Activated CD4-positive, alpha-beta T cell treated with anti-CD3 and anti-CD28 coated beads for 4 hours (primary cell): ENCODE measurements at places on chromosomes 13 and 19.

DNA sequence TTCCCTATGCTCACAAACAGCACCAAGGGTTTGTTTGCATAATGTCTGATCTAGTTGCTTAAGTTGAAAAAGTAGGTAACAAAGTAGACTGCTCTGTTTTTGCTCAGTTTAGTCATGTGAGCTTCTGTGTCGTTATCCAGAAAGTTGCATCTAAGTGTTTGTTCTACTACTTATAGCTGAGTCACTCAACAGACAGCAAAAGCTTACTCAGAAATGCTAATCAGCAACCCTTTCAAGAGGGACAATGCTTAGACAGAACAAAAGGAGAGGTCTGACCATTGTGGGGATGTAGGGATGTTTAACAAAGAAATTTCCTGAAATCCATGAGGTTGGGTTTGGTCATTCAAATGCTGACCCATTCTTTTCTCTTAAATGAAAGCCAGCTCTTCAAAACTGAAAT lies 106.4 kb downstream of the ATP8A2 start:
- no peak for DNase-seq

- no peak for DNase-seq
Observed at GRCh38 chr13:110297766-110298504, 9.0 kb downstream of the COL4A1 start.

DNA sequence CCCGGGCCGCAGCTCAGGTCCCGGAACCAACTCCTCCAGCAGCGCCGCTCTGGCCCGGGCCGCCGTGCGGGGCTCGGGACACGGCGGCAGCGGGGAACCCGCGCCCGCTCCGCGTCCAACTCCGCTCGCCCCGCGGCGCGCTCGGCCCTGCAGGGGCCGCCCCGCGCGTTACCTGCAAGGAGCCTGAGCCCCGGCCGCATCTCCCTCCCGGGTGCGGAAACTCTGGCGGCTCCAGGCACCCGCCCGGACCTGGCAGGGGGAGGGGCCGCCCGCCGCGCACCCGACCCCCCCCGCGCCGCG lies at the start of gene TMTC4:
Gene TMTC4, minus strand, starts transcription at position 224 of the 300 bp plus-strand sequence. CDS start 4,433 bp downstream, outside the sequence.
- no peak for DNase-seq

DNA sequence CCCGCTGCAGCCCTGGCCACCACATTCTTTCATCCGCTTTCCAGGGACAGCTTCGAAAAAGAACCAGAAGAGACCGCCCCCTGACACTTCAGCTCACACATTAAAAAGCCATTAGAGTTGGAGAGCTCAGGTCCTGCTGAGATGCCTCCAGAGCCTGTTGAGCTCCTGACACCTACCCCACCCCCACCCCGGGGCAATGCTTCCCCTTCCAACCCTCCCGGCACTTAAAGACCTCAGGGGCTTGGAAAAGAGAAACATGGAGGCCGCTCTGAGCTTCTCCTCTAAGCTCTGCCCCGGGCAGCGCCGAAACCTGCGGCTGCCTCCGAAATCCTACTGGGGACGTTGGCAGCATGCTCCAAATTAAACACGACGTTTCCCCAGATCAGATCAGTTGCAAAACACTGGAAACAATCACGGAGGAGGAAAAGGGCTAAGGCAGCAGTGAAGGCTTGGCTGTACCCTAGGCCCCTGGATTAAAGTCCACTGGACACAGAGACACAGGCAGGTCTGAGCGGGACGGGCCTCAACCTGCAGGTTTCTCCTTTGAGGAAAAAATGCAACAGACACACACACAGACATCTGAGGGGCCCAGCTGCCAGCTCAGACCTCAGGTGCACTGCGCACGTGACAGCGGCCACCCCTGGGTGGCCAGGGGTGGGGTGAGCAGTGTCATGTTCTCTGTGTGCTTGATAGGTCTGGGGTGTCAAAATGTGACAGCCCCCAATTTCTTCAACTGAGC lies 9.6 kb downstream of the SH3GL1 start:
- no peak for DNase-seq

GRCh38 chr13:79936368-79937136 lies 404.4 kb downstream of the SPRY2 start:
- DNase-seq, result no peak

GRCh38 chr19:3683405-3684053 lies 16.7 kb downstream of the PIP5K1C start:
- DNase-seq, result no peak

- DNase-seq, result no peak
Observed at GRCh38 chr19:21581646-21582240, 76.3 kb downstream of the ZNF429 start.

GRCh38 chr13:65881561-65882155 lies 1348.5 kb downstream of the PCDH9 start:
- DNase-seq, result no peak

DNA sequence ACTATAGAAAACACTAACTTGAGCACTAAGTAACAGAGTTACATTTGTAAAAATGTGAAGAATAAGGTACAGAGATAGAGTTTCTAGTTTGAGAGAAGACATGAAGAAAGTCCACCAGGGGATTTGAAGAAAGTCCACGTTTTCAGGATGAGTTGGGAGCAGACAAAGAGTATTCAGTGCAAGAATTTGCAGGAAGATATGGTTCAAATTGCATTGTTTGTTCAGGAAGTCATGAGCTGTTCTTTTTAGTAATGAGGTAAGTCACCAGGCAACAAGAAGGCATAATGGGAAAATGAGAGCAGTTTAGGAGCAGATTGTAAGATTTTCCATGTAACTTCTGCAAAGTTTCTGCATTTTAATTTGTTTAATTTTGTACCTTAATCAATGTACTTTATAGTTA lies 618.0 kb downstream of the DACH1 start:
- no peak for DNase-seq

- DNase-seq, result no peak
Observed at GRCh38 chr19:13920940-13921747, 15.1 kb downstream of the CC2D1A start.

- DNase-seq, result no peak
Observed at GRCh38 chr19:31527443-31527842, 178.2 kb upstream of the TSHZ3 start.

DNA sequence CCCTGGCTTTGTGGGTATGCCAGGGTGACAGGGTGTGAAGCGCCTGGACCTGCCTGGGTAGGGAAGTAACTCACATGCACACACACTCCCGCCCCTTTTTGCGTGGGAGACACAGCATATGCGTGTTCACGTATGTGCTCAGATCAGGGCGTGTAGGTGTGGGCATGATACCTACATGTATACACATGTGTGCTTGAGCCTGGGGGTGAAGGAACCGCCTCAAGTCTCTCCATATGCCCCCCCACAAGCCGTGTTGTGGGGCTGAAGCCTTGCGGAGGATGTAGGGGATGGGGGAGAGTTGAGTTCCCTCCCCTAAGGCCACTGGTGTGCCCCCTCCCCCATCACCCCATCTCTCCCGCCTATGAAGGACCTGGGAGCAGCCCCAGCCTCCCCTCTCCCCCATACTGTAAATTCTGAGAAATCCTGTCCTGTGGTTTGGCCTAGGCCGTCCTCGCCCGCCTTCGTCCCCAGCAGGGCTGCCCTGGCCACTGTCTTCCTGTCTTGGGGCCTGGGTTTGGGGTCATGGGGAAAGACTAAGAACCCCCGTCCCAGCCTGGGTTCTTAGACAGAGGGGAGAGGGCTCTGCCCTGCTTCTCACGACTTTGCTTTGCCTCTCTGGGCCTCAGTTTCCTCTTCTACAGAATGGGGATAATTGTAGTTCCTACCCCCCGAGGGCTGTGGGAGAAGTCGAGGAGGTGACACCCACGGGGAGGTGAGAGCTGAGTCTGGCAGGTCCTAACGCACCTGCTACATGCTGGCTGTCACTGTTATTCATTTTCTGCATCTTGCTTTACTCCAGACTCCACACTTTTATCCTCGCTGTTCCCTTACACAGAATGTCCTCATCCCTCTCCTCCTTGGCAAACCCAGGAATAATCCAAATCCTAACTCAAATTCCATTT lies 14.3 kb downstream of the ACTL9 start:
- no peak for DNase-seq

- DNase-seq, result no peak
Observed at GRCh38 chr13:27028683-27029480, 142.7 kb downstream of the USP12 start.

DNA sequence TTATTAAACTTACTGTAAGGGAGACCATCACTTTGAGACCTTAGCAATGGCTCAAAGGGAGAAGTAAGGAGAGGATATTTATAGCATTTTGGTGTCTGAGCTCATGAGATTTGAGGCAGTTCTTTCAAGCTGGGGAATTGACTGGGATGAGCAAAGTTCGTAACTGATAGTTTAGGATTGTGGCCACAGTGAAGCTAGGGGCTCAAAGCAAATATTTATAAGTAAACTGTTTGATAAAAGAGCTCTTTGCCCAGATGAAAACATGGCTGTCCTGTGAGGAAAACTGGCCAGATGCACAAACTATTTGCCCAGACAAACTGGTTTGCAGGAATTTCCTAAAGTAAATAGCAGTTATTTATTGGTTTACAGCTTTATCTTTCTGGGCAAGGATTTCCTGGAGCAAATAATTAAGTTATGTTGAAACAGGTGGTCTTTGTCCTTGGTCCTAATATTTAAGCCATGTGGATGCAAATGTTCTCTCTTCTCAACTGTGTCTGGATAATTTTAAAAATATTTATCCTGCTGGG lies 59.7 kb upstream of the TMTC4 start:
- no peak for DNase-seq

- DNase-seq, result no peak
Observed at GRCh38 chr13:31168736-31169135, 7.0 kb upstream of the HSPH1 start.

- DNase-seq, result no peak
Observed at GRCh38 chr13:89783221-89783755, 1564.2 kb upstream of the MIR17HG start.

GRCh38 chr13:76693086-76693485 lies 193.1 kb downstream of the KCTD12 start:
- no peak for DNase-seq

DNA sequence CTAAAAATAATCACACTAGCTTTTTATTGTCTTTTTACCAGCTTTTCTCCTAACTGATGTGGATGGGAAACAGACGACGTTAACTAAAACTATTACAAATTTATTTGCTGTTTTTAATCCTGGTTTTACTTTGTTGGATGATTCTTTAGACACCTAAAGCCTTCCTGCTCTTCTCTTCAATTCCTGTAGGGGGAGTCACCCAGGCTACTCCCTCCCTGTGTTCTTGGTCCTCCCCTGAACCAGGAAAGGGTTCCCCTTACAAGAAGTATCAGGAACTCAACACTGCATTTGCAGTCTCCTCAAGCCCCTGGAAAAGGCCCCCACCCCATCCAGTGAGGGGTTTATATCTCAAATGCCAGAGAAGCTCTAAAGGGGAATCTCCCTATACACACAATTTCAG lies 206.1 kb downstream of the SUCLA2 start:
- DNase-seq, result no peak

- DNase-seq, result no peak
Observed at GRCh38 chr19:4979211-4979807, 10.4 kb downstream of the KDM4B start.

DNA sequence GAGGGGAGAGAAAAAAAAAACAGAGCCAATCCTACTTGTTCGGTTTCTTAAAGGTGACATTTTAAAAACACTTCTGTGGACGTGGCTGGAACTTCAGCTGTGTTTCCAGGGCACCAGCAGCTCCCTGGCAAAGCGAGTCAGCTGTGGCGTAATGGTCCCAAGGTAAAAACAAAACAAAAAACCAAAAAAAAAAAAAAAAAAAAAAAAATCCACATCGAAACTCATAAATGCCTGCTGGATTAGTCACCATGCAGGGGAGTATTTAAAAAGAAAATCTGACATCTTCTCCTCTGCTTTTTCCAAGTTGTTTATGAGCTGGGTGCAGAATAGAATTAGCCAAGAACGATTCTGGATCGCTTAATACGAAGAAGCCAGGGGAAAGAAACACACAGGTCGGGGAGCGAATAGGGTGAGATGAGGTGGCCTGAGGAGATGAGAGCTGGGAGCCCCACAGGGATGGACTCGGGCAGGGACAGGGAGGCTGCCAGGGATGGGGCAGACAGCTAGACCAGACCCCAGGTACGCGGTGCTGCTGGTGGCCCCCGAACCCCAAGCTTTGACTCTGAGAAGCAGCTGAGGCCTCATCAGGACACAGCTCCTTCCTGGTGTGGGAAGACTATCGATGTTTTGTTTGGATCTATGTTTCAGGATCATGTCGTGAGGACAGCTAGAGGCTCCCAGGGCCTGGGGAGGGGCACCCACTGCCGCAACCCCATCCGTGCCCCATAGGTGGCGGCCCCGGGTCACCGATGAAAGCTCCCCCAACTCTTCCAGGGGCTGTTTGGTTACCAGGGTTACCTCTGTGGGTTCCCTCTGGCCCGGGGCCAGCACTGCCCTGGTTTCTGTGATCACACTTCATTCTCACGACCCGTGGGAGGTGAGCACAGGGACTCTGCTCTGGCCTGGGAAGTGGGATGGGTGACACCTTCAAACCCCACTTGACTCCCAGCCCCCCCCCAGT lies 3.1 kb upstream of the CTXN1 start:
- DNase-seq, result peak; percentile 53

DNA sequence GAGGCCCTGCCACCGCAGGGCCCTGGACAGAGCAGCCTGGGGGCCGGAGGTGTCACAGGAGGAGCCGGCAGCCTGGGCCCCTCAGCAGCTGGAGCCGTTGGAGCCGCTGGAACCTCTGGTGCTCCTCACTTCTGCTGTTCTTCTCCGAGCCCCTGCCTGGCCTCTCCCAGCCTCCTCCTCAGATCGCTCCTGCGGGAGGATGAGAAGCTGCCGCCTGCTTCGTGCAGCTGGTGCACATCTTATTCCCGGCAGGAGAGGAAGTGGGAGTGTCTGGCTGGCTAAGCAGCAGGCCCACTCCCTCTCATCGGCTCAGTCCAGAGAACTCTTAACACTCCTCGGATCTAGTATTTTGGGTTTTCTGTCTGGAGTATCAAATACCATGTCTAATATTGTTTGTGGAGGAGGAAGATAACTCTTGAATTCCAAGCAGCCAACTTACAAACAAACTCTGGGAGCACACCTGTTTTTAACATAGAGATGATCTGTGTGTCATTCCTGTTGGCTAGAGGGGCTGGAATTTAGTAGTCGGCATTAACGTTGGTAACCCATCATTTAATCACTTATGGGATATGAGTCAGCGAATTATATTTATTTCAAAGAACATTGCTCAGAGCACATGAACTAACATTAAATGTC lies 37.1 kb upstream of the RNF113B start:
- DNase-seq, result no peak

- no peak for DNase-seq
Observed at GRCh38 chr19:19459073-19459472, 53.6 kb downstream of the GATAD2A start.

GRCh38 chr13:95603887-95604555 lies 40.5 kb downstream of the DZIP1 start:
- no peak for DNase-seq
